A673 (cell line): ENCODE measurements at places on chromosomes 16 and 17.

- no peak for DNase-seq
Measured at GRCh38 chr16:47065766-47066688, 77.7 kb downstream of the NETO2 start.

DNA sequence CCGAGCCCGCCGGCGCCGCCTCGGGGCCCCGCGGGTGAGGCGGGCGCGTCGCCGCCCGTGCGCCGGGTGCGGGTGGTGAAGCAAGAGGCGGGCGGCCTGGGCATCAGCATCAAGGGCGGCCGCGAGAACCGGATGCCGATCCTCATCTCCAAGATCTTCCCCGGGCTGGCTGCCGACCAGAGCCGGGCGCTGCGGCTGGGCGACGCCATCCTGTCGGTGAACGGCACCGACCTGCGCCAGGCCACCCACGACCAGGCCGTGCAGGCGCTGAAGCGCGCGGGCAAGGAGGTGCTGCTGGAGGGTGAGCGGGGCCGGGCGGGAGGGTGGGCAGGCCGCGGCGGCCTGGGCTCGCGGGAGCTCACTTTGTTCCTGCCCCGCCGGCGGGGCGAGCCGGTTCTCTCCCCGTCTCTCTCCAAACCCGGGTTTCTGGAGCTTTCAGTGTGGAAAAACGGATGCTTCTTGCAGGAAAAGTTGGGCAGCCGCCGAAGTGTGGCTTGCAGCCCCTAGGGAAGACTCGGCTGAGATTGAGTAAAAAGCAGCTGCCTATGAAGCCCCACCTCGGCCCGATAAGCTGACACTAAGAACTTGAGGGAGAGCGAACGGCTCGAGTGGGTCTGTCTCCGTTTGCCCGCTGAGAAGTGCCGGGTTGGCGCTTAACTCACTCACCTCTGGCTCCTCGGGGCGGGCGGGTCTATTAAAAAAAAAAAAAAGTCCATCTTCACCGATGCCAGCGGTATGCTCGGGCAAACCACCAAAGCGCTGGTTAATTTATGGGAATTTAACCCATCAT lies 677 bp downstream of the SNTB2 start:
- peak; percentile 61 for DNase-seq

- no peak for DNase-seq
Measured at GRCh38 chr16:54280751-54281150, 5.8 kb downstream of the IRX3 start.

DNA sequence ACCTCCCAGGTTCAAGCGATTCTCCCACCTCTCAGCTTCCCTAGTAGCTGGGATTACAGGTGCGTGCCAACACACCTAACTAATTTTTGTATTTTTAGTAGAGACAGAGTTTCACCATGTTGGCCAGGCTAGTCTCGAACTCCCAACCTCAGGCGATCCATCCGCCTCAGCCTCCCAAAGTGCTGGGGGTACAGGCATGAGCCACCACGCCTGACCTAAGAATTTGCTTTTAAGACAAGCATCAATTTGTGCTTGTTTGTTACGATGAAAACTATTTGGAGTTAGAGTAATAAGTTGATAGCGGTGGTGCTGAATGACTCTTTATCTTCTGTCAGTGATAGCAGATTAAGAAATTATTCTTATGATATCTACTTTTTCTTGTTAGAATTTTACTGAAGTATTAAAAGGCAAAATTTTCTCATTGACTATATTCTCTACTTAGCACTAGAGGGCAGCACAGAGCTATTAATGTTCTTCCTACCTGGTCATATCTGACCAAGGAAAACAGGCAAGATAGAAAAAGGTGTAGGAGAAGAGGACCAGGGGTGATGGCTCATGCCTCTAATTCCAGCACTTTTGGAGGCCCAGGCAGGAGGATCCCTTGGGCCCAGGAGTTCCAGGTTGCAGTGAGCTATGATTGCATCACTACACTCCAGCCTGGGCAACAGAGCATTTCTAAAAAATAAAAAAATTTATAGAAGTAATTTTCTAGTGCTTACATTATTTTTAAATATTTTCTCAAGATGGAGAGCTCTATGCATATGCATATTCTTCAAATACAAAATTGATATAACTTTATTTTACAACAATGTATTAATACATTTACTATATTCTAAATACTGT lies 24.5 kb downstream of the STXBP4 start:
- peak; percentile 74 for DNase-seq

DNA sequence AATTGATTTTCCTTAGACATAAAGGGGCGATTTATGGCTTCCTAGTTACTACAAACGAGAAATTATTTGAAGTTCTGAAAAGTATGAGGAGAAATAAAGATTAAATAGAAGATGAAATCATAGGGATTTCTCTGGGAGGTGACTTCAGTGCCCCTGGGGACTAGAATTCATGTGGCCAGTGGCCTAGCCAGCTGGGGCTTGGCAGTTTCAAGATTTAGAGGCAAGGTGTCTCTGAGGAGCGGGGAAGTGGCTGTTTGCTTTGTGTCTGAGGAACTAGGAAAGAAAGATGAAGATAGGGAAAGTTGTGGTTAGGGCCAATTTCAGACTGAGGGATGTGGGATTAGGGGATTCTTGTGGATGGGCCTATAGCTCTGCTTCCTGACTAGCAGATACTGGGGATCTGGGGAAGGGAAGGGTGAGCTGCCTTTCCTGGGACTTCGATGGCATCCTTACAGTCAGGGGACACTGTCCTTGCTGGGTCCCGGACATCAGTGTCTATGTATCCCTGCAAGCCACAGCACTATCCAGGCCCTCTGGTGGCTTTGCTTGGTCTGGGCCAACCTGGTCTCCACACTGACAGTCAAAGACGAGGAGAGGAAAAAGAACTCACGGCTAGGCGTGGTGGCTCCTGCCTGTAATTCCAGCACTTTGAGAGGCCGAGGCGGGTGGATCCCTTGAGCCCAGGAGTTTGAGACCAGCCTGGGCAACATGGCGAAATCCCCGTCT lies 22.4 kb upstream of the MEOX1 start:
- DNase-seq: no peak

- no peak for DNase-seq
Measured at GRCh38 chr16:50928065-50928464, 186.2 kb downstream of the CYLD start.

- no peak for DNase-seq
Measured at GRCh38 chr17:73785958-73786743, 141.9 kb upstream of the SDK2 start.

DNA sequence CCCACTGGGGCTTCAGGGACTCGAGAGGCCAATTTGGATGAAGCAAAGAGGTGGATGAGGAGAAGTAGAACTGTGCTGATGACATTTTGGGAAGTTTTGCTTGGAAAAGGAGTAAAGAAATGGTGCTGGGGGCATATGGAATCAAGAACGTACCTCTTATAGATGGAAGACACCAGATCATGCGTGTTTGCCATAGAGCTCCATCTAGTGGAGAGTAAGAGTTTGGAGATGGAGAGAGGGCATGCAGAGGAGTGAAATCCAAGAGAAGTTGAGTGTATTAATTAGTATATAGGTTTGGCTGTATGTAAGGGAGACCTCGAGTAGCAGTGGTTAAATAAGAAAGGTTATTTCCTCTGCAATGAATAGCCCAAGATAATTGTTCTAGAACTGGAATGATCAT lies 56.0 kb downstream of the SHISA6 start:
- peak; percentile 70 for DNase-seq

GRCh38 chr16:46638947-46639925 lies 18.1 kb upstream of the SHCBP1 start:
- no peak for DNase-seq

GRCh38 chr17:75074532-75074931 lies 13.2 kb upstream of the SLC16A5 start:
- DNase-seq: no peak

- no peak for DNase-seq
Measured at GRCh38 chr16:66487580-66488275, 60.6 kb downstream of the BEAN1 start.

DNA sequence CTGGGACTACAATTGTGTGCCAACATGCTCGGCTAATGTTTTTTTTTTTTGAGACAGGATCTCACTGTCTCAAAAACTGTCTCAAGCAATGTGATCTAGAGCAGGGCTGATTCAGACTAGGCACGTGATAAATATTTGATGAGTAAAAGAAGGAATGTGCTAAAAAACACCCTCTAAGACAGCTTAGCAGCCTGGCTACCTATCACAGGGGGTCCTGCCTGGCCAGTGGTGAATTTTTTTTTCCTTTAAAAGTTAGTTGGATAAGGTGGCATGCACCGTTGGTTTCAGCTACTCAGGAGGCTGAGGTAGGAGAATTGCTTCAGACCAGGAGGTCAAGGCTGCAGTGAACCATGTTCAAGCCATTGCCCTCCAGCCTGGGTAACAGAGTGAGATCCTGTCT lies 14.8 kb upstream of the GPATCH8 start:
- no peak for DNase-seq

DNA sequence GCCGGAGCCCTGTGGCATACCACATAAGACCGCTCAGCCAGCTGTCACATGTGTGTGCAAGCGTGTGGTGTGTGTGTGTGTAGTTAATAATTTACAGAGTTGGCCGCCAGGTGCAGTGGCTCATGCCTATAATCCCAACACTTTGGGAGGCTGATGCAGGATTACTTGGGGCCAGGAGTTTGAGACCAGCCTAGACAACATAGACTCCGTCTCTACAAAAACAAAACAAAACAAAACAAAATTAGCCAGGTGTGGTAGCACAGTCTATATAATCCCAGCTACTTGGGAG lies 20.4 kb downstream of the SOCS1 start:
- no peak for DNase-seq

GRCh38 chr17:7079581-7080455 lies at the start of gene CLEC10A:
Gene CLEC10A (minus strand): TSS chr17:7080251. CDS start chr17:7078812, 1,439 bp downstream.
- DNase-seq: no peak

DNA sequence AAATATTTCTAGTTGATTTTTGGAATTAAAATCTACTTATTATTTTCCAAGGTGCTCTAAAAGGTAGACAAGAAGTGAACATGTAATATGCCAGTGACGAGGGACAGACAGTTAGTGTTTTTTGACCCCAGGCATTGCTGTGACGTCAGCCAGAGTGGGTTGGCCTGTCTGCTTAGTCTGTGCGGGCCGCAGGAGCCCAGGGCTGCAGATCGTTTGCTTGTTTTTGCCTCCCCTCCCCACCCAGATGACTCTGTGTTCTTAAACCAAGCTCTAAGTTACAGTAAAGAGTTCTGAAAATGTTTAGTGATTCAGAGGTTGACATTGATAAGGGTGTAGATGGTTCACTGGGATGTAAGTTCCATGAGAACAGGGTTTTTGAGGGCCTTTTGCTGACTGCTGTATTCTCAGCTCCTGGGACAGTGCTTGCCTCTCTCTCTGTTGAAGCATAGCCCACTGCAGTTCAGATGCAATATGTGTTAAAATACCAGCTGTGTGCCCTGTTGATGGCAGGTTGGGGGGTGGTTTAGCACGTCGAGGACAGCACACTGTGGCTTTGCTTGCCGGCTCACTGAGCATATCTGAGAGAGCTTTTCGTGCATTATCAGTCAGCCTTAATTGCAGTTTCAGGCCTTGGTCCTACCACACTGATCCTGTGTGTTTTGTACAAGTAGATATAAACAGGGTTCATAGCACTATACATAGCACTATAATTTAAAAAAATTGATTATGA lies 64.8 kb downstream of the SEC14L1 start:
- no peak for DNase-seq

DNA sequence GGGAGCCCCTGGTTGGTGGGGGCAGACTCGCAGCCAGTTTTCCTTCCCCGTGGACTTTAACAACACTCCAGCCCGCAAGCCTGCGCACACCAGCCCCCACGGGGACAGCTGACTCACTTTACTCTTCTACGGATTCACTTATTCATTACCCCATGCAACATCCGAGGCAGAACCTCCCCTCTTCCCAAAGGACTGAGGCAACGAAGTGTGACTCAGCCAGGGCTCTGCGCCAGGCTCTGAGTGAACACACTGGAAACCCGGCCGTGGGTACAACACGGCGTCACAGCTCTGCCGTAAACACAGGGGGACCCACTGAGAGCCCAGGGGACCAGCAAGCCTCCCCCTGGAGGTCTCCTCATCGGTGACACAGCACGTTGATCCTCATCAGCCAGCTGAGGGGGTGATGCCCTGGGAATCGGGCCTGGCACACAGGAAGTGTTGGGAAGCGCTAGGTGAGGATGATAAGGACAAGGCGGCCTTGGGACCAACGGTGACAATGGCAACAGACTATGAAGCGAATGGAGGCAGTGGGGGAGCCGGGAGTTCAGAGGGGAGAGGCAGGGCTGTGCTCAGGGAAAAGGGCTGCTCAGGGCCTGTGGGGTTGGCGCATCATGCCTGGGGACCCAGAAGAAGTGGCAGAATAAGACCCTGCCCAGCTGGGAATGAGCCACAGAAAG lies 14.6 kb downstream of the COTL1 start:
- DNase-seq: peak; percentile 82

DNA sequence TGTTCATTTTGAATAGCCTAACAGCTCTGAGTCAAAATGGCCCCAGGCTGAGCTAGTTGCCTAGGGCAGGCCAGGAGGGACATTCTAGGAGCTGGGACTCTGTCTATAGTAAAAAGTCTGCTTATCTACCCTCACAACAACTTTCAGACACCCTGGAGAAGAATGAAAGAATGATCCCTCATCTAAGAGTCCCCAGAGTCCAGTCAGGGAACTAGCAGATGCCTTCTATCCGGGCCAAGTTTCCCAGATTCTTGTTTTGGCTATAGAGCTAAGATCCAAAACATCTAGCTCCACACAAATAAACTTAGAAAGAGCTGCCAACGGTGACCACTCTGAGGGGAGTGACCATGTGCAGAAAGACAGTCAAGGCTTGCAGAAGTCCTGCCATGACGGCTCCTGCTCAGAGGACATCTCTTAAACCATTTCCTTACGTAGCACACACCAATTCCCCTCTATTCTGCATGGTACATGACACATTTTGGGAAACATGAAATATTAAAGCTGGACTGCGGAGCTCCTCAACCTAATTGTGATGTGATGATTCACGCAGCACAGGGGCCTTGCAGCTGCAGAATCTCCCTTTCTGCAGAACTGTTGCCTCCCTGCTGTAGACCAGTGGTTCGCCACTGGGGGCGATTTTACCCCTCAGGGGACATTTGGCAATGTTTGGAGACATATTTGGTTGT lies 24.2 kb downstream of the FAM20A start:
- DNase-seq: no peak

DNA sequence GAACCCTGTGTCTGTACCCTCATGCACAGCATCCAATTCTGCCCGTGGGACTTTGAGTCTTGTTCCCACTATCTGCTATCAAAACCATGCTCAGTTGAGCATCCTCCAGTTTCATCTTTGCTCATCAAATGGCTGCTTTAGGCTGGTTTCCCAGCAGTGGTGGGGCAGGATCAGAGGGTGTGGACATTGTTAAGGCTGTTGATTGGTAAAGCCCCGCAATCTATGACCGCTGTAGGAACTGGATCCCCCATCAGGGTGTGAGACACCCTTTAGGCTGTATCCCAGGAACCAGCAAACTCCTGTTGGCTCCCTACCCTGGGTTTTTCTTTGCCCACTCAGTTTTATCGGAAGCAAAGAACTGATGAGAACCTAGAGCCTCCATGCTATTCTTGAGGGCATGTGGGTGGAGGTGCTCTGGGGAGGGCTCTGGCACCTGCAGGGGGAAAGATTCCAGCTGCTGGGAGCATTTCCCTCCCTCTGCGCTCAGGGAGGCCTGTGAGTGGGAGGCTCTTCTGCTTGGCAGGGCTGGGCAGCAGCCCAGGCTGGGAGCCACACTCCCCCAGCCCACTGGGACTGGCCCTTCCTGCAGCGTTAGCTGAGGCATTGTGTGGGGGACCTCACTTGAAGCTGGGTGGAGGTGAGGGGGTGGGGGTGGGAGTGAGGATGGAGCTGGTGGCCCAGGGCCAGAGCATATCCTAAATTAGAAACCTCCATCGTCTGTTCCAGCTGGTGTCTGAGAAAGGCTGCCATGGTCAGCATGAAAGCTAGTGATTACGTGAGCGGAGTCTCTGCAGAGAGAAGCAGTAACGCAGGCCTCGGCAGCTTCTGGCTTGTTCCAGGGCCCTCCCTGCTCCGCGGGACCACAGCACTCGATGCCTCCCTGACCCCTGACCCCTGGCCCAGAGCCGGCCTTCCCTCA lies 160.6 kb downstream of the IRF8 start:
- no peak for DNase-seq
